DMS79 treated with DMSO at 0.1 percent for 48 hours (cell line): ENCODE measurements at places on chromosomes 11 and 22.

DNA sequence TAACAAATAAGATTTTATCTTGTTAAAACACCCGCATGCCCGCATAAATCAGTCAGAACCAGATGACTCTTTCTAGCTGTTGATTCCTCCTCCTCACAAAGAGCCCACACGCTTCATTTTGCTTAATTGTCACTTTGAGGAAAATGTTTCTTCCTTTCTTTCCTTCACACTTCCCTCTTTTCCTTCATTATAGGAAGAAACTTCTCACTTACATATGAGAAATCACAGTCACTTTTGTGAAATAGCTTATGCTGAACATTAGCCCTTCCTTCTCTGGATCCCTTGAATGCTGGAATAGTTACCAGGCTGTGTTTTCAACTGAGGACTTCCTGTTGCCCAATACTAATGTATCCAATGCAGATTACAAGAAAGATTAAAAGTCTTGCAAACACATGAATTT lies 5.8 kb downstream of the MS4A6E start:
- DNase-seq: no peak

GRCh38 chr11:113593698-113594308 lies 112.3 kb downstream of the TMPRSS5 start:
- DNase-seq: no peak

GRCh38 chr22:19401483-19401882 lies 30.1 kb downstream of the HIRA start:
- no peak for DNase-seq

GRCh38 chr11:35911616-35912165 lies 32.2 kb upstream of the LDLRAD3 start:
- no peak for DNase-seq

DNA sequence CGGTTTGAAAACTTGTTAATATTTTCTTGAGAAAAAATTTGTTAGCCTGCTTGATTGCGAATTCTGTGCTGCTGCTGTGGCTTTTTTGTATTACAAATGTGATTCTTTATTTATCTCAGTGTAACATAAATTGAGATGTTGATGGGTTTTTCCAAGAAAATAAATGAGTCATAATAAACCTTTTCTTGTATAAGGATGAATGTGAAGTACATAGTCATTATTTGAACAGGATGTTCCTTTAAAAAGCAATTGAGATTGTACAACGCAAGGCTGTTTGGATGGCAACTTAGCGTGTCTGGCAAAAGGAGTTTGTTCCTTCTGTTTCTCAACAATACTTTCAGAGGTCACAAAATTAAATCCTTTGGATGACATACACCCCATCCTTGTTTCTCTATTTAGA lies 24.6 kb upstream of the CARD18 start:
- DNase-seq: no peak

GRCh38 chr11:2690596-2691354 lies 9.0 kb downstream of the KCNQ1OT1 start:
- no peak for DNase-seq

DNA sequence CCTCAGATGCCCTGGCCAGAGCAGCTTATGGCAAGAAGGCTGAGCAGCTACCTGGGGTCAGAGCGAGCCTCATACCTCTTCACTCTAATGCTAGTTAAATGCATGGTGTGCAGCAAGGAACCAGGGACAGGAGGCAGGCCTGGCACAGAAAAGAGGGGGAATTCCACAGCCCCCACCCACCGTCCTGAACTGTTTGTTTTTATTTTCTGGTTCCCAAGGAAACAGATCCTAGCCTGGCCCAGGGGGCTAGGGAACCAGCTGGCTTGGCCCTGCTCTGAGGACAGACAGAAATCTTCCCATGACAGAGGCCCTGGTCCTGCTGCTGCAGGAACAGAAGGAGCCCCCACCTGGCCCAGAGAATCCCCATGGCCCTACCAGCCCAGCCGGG lies 40.4 kb downstream of the SLCO2B1 start:
- no peak for DNase-seq

DNA sequence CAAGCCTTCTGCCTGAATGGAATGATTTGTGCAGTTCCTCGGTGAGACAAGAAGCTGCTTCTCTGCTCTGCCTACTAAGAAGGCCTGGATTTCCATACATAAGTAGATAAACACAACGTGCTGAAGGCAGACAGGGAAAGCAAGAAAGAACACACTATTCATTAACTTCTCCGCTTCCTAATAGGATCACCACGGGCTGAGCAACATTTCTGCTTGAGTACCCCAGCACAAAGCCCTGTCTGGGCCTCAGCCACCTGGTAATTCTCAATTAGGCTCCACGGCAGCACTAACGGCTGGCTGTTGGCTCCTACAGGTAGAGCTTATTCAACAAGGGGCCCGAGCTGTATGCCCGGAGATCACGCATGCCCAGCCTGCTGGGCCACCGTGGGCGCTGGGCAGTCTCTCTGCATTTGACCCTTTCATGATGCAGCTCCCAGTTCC lies 1156.6 kb downstream of the TBC1D22A start:
- DNase-seq: peak; percentile 35

DNA sequence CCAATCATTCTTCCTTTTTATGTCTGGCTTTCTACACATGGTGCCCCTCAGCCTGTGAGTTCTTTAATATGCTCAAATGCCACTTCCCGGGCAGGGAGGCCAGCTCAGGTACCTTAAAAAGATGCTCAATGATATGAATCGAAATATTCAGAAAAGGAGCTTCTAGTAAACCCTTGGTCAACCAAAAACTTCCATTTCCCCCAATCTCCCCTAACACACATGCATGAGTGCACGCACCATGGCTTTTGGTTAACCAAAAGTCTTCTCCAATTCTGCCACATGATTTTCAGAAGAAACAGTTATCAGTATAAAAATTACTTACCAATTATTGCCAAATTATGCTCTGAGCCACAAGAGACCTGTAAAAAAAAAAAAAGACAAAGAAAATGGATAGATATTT lies 135.0 kb downstream of the SERGEF start:
- no peak for DNase-seq

GRCh38 chr22:27617214-27617881 lies 184.2 kb downstream of the MN1 start:
- no peak for DNase-seq

- no peak for DNase-seq
Measured at GRCh38 chr11:130614591-130614990, 166.1 kb downstream of the ADAMTS15 start.

GRCh38 chr11:1163911-1164735 lies 6.4 kb downstream of the MUC5AC start:
- no peak for DNase-seq

DNA sequence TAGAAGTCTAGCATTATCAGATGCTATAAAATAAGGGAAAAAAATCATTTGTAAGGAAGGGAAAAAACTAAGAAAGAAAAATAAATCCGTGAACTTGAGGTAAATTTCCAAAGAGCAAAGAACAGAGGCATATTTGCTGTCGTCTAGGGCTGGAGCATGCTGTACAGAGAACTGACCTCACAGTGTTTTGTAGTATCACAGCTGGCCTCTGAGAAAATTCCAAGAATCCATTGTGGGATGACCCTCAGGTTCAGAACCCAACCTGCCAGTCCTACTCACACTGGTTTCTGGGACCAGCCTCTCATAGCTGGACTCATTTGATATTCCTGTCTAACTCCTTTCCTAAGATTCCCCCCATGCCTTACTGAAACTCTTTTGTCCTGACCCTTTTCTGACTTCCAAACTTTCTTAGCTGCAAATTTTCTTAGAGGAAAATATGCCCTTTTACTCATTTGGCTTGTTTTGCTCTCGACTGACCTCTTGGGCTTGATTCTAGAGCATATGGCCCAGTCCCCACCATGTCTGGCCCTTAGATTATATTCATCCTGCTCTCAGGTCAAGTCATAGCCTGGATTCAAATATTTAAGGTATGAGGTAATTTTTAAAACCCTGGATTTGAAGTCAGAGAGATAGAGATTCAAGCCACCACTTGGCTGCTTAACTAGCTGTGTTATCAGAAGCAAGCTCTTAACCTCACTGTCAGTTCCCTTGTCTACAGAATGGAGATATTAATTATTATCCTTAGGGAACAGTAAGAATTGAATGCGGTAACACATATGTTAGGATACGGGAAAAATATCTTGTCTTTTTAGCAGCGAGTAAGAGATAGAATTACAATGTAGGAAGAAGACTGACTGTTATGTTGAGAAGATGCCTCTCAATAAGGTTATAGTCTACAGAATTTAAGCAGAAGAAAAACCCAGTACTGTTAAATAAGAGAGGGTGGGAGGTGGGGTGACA lies 89.7 kb upstream of the KCNA4 start:
- DNase-seq: no peak

GRCh38 chr22:31139866-31140716 lies at the start of gene PLA2G3:
Gene PLA2G3, minus strand, starts transcription at chr22:31140508. Its CDS starts 154 bp downstream, at chr22:31140354.
- DNase-seq: peak; percentile 74

GRCh38 chr22:48850658-48851287 lies 976.9 kb downstream of the BRD1 start:
- no peak for DNase-seq

GRCh38 chr22:46072110-46072881 lies 78.0 kb upstream of the PPARA start:
- no peak for DNase-seq

DNA sequence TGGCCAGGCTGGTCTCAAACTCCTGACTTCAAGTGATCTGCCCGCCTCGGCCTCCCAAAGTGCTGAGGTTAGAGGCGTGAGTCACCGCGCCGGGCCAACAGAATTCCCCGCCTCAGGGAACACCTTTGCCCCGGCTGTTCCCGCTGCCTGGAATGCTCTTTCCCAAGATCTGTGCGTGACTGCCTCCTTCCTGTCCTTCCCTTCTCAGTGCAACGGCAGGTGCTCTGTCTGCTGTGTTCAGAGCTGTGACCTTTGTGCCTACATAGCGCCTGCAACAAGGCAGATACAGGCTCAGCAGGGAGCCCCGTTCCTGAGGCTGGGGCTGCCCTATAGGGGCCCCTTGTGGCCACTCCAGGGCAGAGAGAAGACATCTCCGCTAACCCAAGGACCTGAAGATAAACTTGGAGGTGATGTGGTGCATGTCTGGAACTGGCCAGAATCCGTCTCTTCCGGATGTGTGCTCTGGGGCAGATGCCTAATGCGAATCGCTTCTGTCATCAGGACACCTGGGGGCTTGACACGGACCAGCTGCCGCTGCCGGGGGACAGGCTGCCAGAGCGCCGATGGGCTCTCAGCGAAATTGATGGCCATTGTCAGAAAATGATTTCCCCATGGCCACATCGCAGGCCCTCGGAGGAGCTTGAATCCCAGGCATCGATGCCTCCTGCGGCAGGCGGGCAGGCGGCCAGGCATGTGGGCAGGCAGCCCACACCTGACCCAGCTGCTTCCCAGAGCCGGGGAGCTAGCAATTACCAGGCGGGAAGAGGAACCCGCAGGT lies 43.5 kb upstream of the TCF20 start:
- DNase-seq: peak; percentile 89

GRCh38 chr11:79100093-79100910 lies 340.5 kb downstream of the TENM4 start:
- no peak for DNase-seq

DNA sequence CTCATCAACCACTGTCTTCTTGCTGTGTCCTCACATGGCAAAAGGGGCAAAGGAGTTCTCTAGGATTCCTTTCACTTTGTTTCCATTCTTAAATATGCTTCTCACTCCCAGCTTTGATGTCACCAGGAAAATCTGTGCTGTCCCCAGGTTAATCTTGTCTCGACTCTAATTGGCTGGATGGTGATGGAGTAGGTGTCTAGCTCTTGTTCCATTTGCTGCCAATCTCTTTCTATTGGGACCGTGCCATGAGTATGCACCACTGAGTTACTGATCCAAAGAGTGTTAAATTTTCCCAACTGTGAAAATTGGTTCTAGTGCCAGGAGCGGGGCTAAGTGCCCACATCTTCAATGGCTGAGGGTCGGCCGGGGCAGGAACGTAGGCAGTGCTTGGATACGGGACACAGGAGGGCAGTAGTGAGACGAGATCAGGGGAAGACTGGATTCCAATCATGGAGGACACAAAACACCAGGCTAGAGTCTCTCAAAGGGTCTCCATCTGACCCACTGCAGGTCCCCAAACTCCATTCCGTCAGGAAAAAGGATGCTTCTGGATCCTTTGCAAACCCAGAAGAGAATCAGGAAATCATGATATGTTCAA lies 47.7 kb upstream of the CSNK2A3 start:
- no peak for DNase-seq

DNA sequence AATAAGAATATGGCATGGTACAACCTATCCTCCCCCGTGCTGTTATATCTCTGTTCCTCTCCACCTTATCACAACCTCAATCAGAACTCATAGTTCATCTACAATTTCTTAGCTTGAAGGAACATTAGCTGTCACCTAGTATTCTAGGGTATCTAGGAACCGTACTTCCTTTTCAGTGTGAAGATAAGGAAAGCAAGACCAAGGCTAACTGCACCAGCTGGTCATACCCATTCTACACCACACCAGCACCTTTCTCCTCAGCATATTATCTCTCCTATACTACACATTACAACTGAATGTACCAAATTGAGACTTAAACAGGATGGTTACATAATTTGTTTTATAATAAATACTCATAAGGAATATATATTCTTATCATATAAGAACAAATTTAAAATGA lies 73.1 kb downstream of the ARHGAP32 start:
- no peak for DNase-seq

GRCh38 chr22:40094485-40094884 lies 83.2 kb upstream of the TNRC6B start:
- no peak for DNase-seq

- DNase-seq: no peak
Measured at GRCh38 chr11:79485694-79486093, 44.9 kb upstream of the TENM4 start.

GRCh38 chr11:120134931-120135228 lies 3.0 kb downstream of the TRIM29 start:
- DNase-seq: no peak

- DNase-seq: no peak
Measured at GRCh38 chr11:114783805-114784204, 105.5 kb downstream of the NXPE2 start.

DNA sequence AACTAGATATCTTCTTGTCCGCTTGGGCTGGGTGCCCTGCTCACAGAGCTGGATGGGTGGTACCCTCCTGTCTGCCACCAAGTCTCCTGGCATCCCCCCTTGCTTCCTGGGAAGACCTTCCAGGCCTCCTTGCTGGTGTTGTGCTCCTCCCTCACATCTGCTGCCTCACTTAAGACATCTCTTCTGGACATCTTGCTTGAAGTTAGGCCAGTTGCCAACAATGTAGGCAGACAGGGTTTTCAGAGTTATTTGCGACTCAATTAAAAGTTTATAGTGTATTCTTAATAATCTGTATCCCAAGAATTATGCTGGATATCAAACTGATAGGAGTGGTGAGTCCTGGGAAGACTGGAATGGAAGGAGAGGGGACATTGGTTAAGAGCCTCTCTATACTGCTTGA lies 64.0 kb upstream of the TNRC6B start:
- DNase-seq: no peak

- DNase-seq: no peak
Measured at GRCh38 chr11:74030723-74031676, 22.1 kb upstream of the UCP3 start.

GRCh38 chr11:131851964-131852755 lies 481.7 kb downstream of the NTM start:
- no peak for DNase-seq

DNA sequence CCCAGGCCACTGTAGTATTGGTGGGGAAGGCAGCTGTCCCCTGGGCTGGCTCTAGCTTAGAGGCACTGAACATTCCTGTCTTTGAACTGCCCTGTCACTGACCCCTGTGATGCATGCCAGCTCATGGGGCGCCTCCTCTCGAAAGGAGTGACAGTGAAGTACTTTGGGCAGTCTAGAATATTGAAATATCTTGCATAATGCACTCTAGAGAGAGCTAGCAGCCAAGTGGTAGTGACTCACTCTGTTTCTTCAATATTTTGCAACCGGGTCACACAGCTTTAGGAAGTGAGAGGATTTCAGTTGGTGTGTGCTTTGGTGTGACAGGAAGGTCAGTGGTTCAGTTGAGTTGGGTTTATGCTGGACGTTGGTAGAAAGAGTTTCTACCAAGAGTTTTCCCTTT lies 35.5 kb upstream of the ST14 start:
- no peak for DNase-seq
